SK-N-MC (cell line): ENCODE measurements at places on chromosomes 1 and 21.
A peak's percentile ranks its signal among the peaks of the same experiment; 100 is the strongest.

DNA sequence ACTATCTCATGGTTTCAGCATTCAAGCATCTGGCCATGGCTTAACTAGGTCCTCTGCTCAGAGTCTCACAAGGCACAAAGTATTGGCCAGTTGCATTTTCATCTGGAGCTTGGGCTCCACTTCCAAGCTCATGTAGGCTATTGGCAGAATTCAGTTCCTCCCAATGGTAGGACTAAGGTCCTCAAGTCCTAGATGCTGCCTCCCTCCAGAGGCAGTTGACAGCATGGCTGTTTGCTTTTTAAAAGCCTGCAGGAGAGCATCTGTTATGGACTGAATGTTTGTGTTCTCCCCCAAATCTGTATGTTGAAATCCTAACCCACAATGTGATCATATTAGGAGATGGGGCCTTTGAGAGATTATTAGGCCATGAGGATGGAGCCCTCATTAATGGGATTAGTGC lies 38.0 kb upstream of the HLX start:
- DNase-seq = no peak

DNA sequence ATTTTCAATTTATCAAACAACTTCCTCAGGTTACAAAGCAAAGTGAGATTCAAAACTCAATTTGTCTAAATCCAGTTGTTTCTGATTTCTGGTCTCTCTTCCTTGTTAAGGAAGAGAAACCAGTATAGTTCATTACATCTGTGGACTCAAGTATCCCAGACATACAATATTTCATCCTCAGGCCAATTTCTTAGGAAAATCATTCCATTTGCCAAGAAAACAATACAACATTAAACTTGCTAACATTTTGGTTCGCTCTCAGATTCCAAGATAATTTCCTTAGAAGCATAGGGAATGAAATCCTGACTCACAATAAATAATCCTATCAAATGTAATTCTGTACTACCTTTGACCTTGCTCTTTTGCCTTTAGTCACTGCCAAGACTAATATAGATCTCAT lies 11.2 kb upstream of the TTLL7 start:
- DNase-seq = no peak

- DNase-seq = peak; percentile 64
Observed at GRCh38 chr1:171226747-171227370, 21.4 kb upstream of the FMO1 start.

GRCh38 chr1:244205906-244206305 lies 154.8 kb downstream of the ZBTB18 start:
- no peak for DNase-seq

- DNase-seq = no peak
Observed at GRCh38 chr21:41775149-41775472, 8.3 kb upstream of the RIPK4 start.

DNA sequence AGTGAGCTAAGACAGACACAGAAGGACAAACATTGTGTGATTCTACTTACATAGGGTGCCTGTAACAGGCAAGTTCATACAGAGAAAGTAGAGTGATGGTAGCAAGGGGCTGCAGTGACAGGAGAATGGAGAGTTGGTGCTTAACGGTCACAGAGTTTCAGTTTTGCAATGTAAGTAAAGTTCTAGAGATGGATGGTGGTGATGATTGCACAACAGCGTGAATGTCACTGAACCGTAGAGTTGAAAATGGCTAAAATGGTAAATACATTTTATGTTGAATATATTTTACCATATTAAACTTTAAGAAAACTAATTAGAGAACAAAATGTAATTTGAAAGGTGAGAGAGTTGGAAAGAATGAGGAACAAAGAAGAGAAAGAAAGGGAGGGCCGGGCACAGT lies 8.7 kb downstream of the CFAP107 start:
- no peak for DNase-seq

DNA sequence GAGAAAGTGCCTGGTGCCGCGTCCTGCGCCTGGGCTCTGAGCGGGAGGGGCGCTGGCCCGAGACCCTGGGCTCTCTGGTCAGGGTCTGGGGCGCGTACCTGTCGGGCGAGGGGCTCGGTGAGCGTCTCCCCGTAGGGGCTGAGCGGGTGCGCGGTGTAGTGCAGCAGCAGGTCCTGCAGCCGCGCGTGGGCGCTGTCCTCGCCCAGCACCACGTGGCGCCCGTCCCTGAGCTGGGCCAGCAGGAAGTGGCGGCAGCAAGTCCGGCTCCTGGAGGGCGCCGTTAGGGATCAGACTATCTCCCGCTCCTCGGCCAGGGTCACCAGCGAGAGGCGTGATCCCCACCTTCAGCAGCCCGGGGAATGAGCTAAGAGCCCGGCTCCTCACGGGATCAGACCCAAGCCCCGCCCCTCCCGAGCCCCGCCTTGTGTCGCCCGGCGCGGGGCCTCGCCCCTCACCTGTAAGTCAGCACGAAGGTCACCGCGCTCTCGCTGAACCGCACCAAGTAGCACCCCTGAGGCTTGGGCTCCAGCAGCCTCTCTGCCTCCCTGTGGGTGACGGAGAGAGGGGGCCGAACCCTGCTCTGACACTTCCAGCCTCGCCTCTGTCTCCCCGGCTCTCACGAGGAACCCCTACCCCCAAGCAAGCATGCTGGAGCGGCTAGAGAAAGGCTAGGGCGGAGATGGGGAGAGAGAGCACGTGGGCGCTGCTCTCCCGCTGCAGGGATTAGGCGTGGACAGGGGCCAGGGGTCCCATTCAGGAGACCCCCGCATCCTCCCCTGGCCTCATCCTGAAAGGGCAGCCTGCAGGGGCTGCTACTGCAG lies 2.7 kb downstream of the SH2D2A start:
- no peak for DNase-seq

DNA sequence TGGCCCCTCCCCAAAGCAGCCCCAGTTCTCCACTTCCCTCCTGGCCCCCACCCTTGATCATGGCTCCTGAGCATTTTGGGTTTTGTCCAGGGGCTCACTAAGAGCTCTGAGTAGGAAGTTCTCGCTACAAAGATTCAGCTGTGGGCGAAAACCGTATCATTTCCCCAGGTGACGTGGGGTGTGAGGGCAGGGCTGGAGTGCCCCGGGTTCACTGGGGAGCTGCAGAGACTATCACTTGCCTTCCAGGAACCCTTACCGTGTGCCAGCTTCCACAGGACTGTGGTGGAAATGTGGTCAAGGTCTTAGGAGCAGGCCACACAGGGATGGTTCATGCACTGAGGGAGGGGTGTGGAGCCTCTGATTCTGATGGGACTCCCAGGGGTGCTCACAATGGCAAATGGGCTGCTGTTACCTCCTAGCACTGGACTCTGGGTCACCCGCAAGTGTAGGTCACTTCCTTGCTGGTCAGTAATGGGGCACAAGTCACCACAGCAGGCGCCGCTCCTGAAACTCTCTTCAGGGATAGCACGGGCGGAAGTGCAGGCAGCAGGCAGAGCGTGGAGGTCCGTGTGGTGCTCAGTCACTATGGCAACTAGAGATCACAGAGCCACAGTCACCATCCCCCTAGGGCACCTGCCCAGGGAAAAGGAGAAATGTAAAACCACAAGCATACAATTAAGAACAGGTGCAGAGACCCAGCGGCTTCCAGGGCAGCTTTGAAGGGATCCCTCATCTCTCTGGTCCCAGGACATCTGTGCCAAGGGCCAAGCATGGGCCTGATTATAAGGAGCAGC lies 35.4 kb downstream of the RSPH1 start:
- DNase-seq = no peak

DNA sequence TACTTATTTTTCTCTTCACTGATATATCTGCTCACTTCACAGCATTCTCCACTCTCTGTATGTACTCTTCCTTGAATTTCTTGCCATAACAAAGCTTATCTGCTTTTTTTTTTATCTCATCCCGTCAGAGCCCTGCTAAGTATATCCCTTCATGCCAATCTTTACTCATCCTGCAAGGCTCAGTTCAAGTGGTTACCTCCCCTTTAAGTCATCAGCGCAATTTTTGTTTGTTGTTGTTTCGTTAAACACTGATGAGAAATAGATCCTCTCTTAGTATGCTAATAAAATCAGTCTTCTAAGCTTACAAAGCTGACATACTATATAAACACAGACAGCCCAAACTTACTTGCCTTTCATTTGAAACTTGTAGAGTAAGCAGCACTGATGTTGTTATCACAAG lies 17.8 kb downstream of the COL24A1 start:
- DNase-seq = no peak

- no peak for DNase-seq
Observed at GRCh38 chr1:51518033-51518585, 957 bp downstream of the EPS15 start.

- DNase-seq = no peak
Observed at GRCh38 chr1:151494741-151495281, 16.4 kb upstream of the CGN start.

GRCh38 chr1:107450899-107451664 lies 310.2 kb downstream of the NTNG1 start:
- no peak for DNase-seq

- DNase-seq = no peak
Observed at GRCh38 chr1:15046487-15047165, 106.9 kb upstream of the TMEM51 start.

DNA sequence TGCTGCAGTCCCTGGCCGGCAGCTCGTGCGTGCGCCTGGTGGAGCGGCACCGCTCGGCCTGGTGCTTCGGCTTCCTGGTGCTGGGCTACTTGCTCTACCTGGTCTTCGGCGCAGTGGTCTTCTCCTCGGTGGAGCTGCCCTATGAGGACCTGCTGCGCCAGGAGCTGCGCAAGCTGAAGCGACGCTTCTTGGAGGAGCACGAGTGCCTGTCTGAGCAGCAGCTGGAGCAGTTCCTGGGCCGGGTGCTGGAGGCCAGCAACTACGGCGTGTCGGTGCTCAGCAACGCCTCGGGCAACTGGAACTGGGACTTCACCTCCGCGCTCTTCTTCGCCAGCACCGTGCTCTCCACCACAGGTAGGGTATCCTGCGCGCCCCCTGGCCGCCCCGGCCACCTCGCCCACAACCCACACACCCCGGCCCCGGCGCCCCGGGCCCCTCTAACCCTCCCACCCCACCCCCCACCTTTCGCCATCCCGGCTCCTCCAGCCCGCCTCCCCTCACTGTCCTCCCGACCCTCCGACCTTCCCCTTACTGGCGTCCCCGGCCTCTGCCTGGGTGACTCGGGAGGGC lies 352 bp downstream of the KCNK1 start:
- DNase-seq = no peak

DNA sequence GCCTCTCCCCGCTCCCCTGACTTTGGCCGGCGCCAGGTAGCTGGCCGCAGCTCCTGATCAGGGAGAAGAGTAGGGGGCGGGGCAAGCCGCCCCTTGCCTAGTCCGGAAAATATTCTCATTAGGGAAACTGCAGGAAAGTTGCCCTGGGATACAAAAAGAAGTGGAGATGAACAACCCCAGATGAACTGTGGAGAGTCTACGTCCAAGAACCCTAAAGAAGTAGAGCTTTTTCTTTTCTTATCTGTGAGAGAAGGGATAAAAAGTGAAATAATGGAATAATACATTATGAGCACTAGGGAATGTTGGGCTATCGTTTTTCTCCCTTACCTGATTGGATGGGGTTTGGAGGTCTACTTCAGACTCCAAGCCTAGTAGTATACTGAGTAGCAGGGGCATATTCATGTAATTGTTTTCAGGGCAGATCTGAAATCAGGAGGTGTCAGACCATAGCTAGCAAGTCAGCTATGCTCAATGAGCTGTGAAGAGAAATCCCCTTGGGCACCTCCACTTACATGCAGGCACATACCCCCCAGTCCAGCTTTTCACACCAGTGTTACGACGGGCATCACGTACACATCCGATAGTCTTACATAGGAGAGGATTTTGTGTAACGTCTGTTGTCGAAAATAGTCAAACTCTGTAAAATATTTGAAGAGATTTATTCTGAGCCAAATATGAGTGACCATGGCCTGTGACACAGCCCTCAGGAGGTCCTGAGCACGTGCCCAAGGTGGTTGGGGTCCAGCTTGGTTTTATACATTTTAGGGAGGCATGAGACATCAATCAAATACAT lies 1.7 kb upstream of the DUSP10 start:
- no peak for DNase-seq

- no peak for DNase-seq
Observed at GRCh38 chr1:11062965-11063401, 3.2 kb upstream of the SRM start.

- DNase-seq = no peak
Observed at GRCh38 chr1:194196562-194196961, 1010.1 kb upstream of the B3GALT2 start.

GRCh38 chr1:161933592-161934588 lies 89.8 kb downstream of the OLFML2B start:
- DNase-seq = peak; percentile 39

GRCh38 chr1:204563307-204563706 lies 47.1 kb downstream of the MDM4 start:
- no peak for DNase-seq

- DNase-seq = no peak
Observed at GRCh38 chr1:25871086-25871703, 4.3 kb downstream of the PAQR7 start.

DNA sequence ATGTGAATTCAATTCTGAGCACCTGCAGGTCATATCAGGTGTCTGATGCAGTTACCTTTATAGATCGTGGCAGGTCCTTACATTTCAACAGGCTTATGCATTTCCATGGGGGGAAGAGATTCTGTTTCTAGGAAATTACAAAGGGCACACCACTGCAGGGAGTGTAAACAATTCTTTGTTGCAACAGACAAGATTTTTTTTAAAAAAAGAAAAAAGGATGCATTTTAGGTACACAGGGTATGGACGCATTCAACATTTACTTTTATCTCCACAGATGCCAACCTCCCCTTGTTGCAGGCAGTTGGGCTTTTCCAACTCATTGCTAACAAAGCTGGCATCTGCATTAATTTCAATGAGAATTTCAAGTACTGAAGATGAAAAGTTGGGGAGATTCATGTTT lies 13.5 kb upstream of the TEKT2 start:
- DNase-seq = no peak

GRCh38 chr1:183043872-183044854 lies 20.9 kb downstream of the LAMC1 start:
- DNase-seq = no peak

DNA sequence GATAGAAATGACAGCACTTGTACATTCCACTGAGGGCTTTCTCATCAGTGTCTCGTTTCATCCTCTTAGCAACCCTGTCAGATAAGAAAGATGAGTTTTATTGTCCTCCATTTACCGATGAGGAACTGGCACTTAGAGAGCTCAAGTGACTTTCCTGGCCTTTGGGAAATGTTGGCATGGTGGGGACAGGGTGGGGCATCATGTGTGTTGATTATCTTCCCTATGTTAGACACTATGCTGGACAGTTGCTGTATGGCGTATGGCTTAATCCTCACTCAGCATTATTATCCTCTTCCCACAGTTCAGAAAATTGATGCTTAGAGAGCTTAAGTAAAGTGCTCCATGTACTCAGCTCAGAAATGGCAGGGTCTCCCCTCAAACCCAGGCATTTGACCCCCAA lies 163.2 kb downstream of the CAMTA1 start:
- DNase-seq = no peak
